ENCODE measurements at places on chromosomes 16 and 17. TPM values are rescaled to one million over a fixed set of nuclear protein-coding genes. Genes with fewer than 3 reads are reported as not detected.

FBXO31 gene
- total RNA-seq = 207 TPM

SEZ6 gene
- not detected for total RNA-seq

DNA sequence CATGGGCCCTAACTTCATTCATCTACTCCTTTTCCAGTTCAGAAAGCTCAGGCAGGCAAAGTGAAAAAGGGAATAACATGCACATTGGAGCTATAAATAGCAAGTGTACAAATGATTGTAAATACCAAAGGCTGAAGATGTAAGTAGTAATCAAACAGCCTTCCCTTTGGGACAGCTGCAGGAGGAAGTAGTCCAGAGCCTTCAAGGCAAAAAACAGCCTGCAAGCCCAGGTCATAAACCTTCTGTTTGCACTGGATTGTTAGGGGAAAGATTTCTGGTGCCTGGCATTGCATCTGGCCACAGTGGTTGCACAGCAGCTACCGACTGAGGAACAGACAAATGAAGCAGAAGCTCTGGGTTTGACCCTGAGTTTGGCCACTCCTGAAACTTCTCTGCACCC, 98.6 kb upstream of the PMFBP1 start:
- no peak for DNase-seq

GRCh38 chr17:63689479-63689878, 10.4 kb downstream of the LIMD2 start:
- no peak for DNase-seq

DNA sequence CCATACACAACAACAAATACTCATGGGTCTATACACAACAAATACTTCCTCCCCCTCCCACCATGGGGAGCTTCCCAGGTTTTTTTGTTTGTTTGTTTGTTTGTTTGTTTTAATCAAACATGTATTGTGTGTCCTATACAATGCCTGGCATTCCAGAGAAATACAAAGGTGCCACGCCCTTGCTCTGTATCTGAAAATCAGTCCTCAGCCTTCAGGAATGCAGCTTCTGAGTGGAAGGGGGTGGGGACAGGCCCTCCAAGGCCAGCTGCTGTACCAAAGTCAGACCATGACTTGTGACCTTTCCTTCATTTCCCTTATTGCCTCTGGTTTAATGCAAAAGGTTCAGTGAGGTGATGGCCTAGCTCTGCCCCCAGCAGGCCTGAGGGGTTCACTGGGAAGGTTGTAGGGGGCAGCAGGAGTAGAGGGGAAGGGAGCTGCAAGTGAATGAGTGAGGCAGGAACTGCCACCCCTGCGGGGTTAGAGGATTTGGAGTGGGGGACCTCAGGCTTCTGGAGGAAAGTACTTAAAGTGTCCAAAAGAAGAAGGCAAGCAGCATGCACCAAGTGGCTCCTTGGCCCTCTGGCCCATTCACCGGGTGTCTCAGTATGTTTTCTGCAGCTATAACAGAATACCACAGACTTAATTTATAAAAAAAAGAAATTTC, 105.2 kb downstream of the CLEC16A start:
- DNase-seq = no peak

GRCh38 chr17:72219137-72219823, 98.5 kb downstream of the SOX9 start:
- DNase-seq = peak; percentile 54

- no peak for DNase-seq
Observed at GRCh38 chr16:83727751-83728352, 79.9 kb upstream of the HSBP1 start.

DNA sequence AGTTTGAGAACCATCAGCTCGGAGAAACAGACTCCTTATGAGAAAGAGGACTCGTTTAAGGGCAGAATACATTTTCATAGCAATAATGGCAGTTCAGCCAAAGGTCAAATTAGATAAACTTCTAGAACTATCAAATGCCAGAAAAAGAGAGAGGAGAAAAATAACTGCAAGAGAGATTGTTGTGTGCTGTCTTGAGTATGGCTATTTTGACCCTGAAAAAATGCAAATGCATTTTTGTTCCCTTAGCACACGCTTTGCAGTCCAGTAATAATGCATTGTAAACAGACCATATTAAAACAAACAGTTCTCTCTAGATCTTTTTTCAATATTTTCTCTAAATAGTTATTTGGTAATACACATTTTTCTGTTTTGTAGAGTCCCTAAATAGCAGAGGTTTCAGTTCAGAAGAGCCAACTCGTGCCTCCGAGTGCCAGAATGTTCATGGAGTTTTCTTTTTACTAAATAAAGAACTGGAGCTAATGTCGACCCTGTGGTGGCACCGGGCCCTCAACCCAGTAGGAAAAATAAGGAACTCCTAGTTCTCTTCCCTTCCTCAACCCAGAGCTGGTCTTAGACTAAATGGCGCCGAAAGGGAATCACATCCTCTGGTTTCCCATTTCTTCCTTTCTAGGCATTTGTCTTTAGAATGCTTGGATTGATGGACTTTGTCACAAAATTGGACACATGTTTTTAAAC, 298.0 kb downstream of the MAP2K4 start:
- DNase-seq = no peak

Measured in Peyer's patch (tissue), 4 donors.